Left kidney (tissue), 8 donors: ENCODE measurements at places on chromosomes 3 and 15. TPM values are rescaled to one million over a fixed set of nuclear protein-coding genes. Genes with fewer than 3 reads are reported as not detected.

The FURIN gene
- 36.5 TPM for polyA plus RNA-seq

The KY gene
- 1.6 TPM for polyA plus RNA-seq

- no peak for DNase-seq
These were observed 17.4 kb downstream of the FILIP1L start for GRCh38 chr3:100096866-100097265.

DNA sequence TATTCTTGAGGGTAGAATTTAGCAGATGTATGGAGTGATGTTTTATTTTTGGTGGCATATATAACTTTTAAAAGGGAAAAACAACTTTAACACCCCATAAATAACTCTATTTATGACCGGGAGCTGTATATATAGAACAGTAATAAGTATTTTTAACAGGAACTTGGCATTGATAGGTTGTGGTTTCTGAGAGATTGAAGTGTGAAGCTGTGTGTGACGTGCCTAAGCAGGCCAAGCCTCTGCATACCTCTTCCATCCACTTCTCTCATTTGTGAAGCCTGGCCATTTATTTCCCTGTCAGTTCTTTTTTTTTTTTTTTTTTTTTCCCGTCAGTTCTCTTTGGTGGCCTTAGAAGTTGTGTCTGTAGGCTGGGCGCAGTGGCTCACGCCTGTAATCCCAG lies 23.0 kb downstream of the RBM5 start:
- DNase-seq, result no peak

DNA sequence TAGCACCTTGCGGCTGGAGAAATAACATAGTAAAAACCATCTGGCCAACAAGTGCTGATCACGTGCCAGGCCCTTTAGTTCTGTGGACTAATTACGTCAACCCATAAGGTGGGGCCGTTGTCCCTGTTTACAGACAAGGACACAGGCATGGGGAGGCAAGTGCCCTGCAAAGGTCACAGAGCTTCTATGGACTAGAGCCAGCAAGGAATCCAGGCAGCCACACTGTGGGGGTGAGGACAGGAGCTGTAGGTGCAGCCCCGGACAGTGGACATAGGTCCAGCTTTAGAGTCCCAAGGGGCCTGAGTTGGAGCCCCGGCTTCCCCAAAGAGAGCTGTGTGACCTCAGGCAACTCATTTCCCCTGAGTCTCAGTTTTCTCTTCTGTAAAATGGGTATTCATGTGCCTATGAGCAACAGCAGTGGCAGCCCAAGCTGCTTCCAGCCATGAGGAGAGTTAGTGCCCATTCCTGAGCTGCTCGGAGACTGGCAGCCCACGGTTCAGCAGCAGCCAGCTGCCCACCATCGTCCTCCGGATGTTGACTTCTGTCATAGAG lies 13.9 kb downstream of the CHST13 start:
- no peak for DNase-seq

DNA sequence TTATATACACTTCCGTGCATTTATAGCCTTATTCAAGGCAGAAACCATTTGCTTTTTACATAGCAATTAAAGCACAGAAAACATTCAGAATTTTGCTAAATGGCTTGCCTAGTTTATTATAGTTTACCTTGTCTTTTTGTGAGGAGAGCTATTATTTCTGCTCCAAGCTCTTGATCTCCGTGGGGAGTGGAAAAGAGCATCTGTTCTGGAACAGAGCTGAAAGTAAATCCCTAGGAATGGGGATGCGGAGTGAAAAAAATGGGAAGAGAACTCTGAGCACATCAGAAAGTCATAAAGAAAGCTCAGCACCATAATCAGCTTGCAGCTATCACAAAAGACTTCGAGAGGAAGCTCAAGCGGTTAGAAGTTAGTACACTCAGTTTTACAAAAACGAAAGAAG lies 1006.7 kb downstream of the ROBO2 start:
- no peak for DNase-seq
